Ammon's horn (tissue), 1 donor: ENCODE measurements at places on chromosomes 16 and 17.

DNA sequence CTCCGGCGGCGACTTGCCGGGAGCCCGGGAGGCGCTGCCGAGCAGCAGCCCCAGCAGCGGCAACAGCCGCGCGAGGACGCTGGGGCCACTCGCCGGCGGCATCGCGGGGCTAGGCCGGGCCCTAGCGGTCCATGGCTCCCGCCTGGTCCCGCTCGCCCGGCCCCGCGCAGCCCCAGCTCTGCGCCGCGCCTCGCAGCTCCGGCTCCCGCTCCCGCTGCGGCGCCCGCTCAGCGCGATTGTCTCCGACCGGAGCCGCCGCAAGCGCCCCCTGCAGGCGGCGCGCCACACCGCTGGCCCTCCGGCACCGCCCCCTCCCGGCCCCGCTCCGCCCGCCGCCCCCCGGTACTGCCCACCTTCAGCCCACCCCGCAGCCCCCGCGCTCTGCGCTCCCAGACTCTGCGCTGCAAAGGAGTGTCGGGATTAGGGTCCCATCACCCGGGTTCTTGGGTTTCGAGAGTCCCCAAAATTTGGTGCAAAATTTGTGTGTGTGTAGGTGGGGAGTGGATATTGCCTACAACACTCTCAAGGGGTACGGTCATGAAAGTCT lies at the start of gene FAM171A2:
Gene FAM171A2 (minus strand): TSS at position 241 of the 547 bp plus-strand sequence. CDS start 139 bp downstream, at position 102.
- peak; percentile 57 for DNase-seq

- no peak for DNase-seq
Measured at GRCh38 chr17:17053446-17054379, 11.5 kb downstream of the MPRIP start.

DNA sequence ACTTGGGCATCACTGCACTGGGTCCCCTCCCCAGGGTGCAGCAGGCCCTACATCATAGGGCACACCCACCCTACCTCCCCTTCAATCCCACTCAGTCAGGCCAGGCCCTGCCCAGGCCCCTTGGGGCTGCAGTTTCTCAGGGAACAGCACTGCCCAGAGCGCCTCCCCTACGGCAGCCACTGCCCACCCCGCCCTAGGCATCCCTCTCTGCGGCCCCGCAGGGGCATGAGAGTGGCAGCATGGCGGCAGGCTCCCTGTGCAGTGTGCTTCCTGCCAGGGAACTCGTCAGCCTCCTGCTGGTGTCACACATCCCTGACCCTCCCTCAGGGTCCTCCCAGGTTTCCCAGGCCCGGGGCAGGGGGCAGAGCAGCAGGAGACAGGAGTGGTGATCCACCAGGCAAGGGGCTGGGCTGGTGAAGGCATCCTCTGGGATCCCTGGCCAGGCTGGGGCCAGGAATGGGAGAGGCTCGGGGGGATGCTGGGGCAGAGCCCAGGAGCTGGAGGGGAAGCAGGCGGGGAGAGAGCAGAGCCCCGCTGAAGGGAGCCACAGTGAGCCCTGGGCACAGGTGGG lies 16.2 kb upstream of the BAHCC1 start:
- no peak for DNase-seq

DNA sequence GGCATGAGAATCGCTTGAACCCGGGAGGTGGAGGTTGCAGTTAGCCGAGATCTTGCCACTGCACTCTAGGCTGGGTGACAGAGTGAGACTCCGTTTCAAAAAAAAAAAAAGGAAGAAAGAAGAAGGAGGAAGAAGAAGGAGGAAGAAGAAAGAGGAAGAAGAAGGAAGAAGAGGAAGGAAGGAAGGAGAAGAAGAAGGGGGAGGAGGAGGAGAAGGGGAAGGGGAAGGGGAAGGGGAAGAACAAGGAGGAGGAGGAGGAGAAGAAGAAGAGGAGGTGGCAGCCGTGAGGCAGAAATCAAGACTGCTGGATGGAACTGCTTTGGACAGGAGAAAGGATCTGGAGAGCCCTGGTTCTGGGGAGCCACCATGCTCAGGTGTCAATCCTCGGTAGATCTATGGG lies 29.7 kb upstream of the PEMT start:
- DNase-seq = no peak

- no peak for DNase-seq
Measured at GRCh38 chr16:8916541-8917225, 34.5 kb downstream of the LITAFD start.

DNA sequence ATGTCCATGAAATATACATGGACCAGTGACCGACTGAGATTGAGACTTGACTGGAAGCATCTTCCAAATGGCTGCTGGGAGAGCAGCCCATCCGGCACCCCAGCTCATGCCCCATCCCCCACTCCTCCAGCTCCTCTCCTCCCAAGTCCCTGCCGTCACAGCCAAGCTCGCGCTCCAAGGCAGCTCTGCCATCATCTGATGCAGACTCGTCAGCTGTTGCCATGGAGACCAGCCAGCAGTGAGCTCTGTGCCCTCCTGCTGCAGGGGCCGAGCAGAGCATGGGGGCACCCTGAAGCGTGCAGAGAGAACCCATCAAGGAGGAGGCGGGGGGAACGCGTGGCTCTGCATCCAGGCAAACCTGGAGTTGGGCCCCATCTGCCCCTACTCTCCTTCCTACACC lies 74.5 kb upstream of the TNRC6C start:
- DNase-seq = peak; percentile 97

GRCh38 chr16:70159355-70160348 lies 13.9 kb upstream of the CLEC18C start:
- no peak for DNase-seq

DNA sequence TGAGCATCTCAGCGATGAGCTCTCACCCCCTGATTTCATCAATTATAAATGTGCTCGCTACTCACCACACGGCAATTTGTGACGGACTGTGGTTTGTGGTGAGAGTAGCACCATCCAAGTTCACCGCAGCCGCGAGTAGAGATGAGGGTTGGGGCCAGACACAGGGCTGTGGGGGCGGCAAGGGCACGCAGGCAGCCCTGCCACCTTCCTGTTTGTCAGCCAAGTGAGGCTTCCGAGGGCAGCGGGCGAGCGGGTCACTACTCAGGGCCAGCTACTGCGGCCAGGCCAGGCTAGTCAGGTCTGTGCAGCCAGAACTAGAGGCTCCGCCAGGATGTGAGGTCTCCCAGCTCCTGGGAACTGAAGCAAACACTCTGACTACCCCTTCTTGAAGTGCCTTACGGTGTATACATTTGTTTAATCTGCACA lies 39.6 kb upstream of the MEOX1 start:
- DNase-seq = no peak

- peak; percentile 94 for DNase-seq
Measured at GRCh38 chr16:79600638-79601091, at the start of gene MAF. MAF (minus strand) TSS chr16:79600737; CDS start chr16:79599902, 835 bp downstream.

DNA sequence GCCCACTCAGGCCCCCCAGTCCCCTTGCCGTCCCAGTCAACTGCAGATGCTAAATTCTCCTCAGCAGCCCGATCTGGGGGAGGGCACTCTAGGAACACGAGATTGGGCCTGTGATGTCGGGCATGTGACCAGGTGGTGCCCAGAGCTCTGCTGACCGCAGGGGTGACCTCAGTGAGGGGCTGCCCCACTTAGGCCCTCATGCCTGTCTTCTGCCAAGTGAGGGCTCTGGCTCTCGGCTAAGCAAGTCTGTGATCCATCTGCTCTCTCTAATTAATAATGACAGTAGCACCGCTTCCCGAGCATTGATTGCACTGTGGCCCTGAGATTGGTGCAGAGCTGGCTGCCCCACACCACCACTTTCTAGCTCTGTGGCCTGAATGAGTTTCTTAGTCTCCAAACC lies 138.8 kb downstream of the MRM1 start:
- no peak for DNase-seq
